NCI-H2081 treated with DMSO at 0.1 percent for 48 hours (cell line): ENCODE measurements at places on chromosomes 12 and 14.

DNA sequence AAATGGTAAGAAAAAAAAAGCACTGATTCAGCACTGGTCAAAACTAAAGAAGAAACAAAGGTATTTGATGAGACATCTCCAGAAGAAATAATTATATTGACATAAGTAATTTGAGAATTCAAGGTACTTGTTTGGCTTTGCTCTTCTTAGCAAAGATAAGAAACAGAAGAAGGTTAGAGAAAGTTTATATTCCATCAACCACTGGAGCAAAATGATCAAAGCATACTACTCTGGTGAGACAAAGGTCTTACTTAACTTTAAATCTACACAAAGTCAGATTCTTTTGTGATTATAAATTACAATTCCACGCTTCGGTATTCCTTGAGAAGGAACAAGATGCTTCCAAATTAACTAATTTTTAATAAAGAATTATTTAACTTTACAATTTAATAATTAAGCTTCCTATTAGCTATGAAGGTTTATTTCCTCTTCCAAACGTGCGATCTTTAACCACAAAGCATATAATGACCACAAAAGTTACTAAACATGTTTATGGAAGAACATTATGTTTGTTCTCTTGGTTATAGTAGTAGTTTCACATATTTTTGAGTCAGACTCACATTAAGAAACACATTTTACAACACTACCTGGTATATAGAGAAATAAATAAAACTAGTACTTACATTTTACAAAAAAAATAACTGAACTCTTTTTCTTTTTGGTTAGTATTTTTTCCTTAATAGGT is 53.4 kb downstream of the METTL25 start:
- DNase-seq: no peak

DNA sequence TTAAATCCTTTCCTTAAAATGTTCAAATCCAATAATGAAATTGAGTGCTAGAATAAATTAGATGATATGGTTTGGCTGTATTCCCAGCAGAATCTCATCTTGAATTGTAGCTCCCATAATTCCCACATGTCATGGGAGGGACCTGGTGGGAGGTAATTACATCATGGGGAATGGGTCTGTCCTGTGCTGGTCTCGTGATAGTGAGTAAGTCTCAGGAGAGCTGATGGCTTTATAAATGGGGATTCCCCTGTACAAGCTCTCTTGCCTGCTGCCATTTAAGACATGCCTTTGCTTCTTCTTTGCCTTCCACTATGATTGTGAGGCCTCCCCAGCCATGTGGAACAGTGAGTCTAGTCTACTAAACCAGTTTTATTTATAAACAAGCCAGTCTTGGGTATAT is 508.5 kb downstream of the ETNK1 start:
- no peak for DNase-seq

DNA sequence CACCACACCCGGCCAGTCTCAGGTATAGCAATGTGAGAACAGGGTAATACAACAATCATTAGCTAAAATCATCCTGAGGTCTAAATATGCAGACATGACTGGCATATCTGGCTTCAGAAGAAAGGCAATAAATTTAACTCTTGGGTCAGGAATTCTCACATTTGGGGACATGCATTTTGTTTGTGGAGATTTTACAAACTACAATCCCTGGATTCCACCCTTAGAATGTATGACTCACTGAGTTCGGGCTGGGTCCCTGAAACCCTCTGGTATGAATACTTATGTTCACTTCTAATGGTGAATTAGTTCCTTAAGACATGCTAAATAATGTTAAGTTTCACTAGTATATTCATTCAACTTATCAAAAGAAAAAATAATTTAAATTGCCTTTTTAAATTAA is 98.9 kb upstream of the HMGA2 start:
- no peak for DNase-seq

- DNase-seq: no peak
These were observed 319.5 kb downstream of the PAWR start for GRCh38 chr12:79371226-79371625.
